Stimulated activated CD8-positive, alpha-beta memory T cell treated with anti-CD3 and anti-CD28 coated beads, Interleukin-2, amount 100 ng/mL, for 48 hours (primary cell): ENCODE measurements at places on chromosomes 2 and 18.

- DNase-seq: no peak
Observed at GRCh38 chr18:52596748-52597435, 256.9 kb downstream of the DCC start.

GRCh38 chr18:45412577-45412976 is 202.7 kb upstream of the SLC14A2 start:
- no peak for DNase-seq

GRCh38 chr2:102120261-102120660 is 22.3 kb upstream of the IL1R1 start:
- no peak for DNase-seq

- no peak for DNase-seq
Observed at GRCh38 chr2:203682688-203683130, 23.7 kb upstream of the CD28 start.

DNA sequence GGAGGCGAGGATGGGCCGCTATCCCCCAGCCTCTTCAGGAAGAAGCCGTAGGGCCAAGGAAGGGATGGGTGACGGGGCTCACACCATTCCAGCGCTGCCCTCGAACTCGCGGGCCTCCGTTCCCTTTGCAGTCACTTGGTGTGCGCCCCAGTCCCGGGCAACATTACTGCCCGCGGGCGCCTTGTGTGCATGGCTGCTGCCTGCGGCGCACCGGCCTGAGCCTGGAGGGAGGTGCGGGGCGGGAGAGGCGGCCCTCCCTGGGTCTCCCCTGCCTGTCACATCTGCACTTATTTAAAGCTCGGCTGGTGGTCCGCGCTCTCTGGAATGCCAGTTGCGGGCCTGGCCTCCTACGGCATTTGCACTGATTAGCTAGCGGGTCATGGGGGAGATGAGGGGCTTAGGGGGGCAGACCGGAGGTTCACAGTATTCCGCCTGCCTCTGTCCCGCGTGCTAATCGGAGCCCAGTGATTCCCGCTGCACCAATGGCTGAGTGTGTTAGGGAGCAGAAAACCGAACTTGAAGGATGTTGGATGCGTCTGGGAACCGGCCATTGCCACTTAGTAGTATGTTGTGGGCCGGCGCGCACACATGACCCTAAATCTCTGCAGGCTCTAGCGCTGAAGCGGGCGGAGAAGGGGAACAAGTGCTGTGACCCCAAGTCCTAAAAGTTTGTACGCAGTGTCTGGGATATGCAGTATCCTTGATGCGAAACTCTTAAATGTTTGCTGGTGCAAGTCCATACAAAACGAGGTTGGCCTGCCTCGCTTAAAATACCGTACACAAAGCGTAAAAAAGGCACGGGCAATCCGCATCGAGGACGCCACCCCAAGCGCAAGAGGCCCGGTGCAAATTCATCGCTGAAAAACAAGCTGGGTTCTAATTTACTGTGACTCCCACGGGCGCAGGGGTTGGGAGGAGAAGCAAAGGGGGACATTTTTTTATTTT is 161.2 kb upstream of the SIX2 start:
- no peak for DNase-seq

- DNase-seq: no peak
Observed at GRCh38 chr2:134975281-134976009, 56.8 kb downstream of the CCNT2 start.

DNA sequence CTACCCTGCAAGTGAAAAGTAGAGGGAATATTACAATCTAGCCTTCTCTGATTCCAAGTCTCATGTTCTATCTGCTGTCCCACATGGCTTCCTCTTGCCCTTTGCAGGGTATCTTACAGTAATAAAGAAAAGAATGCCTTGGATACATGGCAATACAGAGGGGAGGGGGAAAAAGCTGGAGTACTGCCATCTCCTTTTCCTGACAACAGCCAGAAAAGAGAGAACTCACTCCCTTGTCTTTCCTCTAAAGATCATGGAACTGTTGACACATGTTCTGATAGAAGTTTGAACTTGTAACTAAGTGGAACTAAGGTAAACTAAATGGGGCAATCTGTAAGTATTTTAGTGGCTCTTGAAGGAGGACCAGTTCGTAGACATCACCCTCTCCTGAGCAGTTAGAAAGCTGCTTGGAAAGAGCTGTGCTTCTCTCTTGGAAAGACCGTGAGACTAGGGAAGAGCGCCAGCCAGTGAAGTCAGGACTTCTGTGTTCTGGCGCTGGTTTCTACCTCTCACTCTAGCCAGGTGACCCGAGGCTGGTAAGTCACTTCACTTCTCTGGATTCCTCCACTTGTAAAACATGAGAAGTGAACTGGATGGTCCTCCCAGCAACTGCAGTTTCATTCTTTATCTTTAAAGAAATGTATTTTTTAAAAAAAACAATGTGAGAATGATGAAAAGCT is 242.3 kb upstream of the FOSL2 start:
- DNase-seq: no peak

DNA sequence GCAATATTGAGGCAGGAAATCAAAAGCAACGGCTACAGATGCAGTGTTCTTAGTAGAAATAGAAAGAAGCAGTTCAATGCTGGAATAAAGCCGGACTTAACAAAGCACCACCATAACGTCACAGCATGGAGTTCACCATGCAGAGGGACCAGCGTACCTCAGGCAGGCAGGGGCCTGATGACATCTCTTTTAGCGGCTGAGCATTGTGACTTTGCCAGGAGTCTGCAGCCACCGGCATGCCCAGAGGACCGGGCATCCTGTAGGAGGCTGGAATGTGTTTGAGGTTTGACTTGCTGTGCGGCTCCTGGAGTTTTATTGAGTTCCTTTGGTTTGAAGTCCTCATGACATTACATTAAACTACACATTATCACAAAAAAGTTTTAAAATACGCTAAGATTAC is 139.8 kb downstream of the UXS1 start:
- DNase-seq: no peak

- no peak for DNase-seq
Observed at GRCh38 chr2:145587922-145588321, 1068.0 kb upstream of the ZEB2 start.

- no peak for DNase-seq
Observed at GRCh38 chr18:43526426-43527145, 249.3 kb upstream of the SYT4 start.

GRCh38 chr2:190666895-190667294 is 18.0 kb downstream of the NAB1 start:
- DNase-seq: no peak

GRCh38 chr2:148882051-148882450 is 7.0 kb downstream of the KIF5C start:
- no peak for DNase-seq

GRCh38 chr2:237465515-237466148 is 21.4 kb upstream of the MLPH start:
- DNase-seq: no peak

- DNase-seq: no peak
Observed at GRCh38 chr2:196703695-196704094, 64.2 kb downstream of the CCDC150 start.

GRCh38 chr18:9568186-9568585 is 46.2 kb downstream of the PPP4R1 start:
- no peak for DNase-seq

DNA sequence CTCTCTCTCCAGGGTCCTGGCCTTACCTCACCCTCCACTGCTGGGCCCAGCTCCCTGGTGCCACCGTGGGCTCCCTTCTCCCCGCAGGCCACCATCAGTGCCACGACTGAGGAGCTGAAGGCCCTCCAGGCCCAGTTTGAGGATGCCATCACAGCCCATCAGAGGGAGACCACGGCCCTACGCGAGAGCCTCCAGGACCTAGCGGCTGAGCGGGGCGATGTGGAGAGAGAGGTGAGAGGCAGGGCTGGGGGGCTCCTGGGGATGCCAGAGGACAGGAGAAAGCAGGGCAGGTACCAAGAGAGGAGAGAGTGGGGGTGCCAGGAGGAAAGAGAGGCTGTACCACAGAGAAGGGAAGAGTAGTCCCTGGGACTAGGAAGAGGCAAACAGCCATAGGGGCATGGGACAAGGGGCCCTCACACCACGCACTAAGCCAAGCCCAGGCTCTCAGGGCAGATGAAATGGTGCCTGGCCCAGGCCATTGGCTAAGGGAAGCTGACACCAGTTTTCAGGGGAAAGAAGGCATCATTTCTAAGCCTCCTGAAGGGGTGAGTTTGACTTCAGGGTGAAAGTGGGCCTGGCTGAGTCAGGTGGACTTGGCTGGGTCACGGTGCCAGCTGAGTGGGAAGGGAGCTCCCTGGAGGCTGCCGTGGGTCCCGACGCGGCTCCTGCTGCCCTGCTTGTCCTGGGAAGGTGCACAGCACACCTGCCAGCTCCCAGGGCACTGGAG is 39.0 kb upstream of the SNED1 start:
- no peak for DNase-seq

GRCh38 chr2:107589079-107589491 is 237.6 kb upstream of the RGPD4 start:
- DNase-seq: no peak

- DNase-seq: no peak
Observed at GRCh38 chr18:72808680-72809079, 59.1 kb downstream of the NETO1 start.

DNA sequence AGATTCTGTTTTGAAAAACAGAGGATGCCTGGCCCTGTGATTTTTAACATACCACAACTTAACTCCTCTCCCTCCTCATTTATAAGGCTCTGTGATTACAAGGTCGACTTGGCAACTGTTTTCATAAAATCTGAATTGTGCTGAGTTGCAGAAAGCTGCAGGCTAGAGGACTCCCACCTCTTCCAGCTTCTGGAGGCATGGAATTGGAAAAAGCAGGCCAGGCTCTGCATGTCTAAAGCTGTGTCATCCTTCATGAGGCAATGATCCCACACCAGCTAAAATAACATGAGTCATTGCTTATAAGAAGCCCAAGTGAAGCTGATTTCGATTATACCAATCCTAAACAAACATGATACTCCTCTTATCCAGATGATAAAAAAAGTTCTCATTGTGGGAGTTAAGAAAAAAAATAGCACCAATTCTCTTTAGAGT is 11.7 kb downstream of the ARHGAP28 start:
- DNase-seq: no peak

DNA sequence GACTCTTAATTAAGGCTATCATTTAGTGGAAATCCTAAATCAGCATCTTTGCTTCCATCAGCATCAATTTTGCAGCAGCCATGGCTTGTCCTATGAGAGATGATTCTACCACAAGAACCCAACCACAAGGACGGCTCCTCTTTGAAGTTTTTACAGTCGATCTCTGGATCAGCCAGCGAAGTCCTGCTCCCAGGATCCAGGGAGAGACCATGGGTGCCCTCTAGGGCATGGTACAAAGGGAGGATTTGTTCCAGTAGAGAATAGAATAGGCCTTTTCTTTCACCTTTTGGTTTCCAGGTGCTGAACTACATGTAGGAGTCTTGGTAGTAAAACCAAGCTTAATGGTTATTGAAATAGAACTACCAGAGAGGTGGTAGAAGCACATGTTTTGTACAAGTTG is 52.7 kb downstream of the TMEM200C start:
- no peak for DNase-seq

DNA sequence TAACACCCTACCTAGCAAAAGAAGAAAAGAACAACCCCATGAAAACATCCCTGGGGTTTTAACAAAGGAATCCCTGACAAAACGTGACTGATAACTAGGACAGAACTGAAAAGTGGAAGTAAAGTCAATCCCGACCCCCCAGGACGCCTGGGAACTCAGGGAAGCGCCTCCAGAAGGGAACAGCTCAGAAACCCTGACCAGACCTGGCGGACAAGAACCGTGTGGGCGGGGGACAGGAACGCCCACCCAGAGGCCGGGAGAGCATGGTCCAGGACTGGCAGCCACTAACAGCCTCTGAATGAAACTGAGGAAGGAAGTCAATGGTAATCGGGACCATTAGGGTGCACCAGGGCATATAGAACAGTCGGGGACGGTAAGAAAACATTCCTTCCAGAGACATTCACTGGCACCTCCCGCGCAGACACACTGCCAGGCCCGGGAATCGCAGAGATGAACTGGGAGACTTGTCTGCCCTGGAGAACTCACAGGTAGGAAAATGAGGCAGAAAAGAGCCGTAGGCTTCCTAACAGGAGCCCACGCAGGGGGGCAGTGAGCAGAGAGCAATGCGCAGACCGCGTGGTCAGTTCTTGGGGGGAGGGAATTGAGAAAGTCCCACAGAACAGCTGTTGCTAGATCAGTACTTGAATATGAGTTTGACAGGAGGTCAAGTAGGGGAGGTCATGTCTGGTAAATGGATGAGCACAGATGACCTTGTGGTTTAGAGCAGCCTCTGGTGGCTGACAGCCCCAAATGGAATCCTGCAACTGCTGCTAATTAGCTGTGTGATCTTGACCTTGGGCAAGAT is 1.3 kb upstream of the TBC1D8 start:
- DNase-seq: no peak

GRCh38 chr2:67399144-67399543 is 2.0 kb downstream of the ETAA1 start:
- DNase-seq: no peak

DNA sequence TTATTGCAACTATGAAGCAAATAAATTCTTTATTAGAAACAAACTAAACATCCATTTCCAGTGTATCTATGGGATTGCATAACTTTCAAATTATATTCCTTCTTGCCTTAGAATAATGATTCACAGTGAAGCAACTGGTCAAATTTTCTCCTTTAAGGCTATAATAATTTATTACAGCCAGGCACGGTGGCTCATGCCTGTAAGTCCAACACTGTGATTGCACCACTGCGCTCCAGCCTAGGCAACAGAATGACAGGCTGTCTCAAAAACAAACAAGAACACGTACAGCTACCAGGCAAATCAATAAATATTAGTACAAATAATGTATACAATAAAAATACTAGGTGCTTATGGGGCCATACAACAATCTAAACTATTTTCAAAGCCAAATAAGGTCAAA is 1416.2 kb downstream of the LRP1B start:
- DNase-seq: no peak

- DNase-seq: no peak
Observed at GRCh38 chr2:217120429-217120828, 260.6 kb upstream of the TNP1 start.

DNA sequence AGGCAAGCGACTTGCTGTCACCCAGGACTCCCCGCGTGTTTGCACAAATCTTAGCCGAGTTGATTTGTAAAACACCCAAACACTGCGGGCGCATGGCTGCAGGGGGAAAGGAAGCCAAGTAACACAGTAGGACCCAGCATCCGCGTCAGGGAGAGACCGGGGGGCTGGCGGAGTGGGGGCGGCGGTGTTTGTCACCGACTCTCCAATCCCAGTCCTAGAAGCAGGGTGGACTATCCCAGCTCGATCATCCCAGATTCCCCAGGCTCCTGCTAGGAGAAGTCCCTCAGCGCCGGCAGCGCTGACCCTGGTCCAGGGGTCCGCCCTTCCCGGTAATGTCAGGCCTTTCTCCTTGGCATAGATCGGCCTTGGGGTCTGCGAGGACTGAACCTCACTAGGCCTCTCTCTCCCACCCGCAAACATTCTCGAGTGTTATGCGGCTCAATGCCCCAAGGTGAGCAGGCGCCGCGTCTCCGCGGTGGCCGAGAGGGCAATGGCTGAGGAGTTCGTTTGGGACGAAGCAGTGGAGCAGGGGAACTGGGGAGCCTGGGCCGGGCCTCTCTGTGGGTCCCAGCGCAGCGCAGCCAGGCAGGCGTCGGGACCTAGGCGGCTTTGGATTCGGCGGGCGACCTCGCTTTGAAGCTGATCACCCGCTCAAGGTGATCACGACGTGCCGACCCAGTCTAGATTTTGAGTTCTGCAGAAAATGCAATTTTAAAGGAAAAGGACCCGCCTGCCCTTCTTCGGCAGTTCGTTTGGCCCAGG is 1.5 kb upstream of the GDF7 start:
- DNase-seq: no peak

GRCh38 chr18:63058521-63058920 is 261.0 kb downstream of the BCL2 start:
- no peak for DNase-seq

GRCh38 chr2:69667805-69668382 is 24.4 kb upstream of the AAK1 start:
- no peak for DNase-seq
